ENCODE measurements at places on chromosomes 2 and 18. TPM values are rescaled to one million over a fixed set of nuclear protein-coding genes. Genes with fewer than 3 reads are reported as not detected.

Gene DPY30
- 173 TPM for total RNA-seq

Gene NFATC1
- 23.4 TPM for total RNA-seq

Gene CD8B2
- total RNA-seq = not detected

Gene RGPD4
- total RNA-seq = 0.23 TPM

Gene RBM43
- total RNA-seq = 2.3 TPM

Gene TMEM200C
- 7.3 TPM for total RNA-seq

Measured in endodermal cell (in vitro differentiated cells).